ENCODE measurements at places on chromosomes 3 and 15.

- DNase-seq = no peak
Measured at GRCh38 chr3:79473993-79474392, 293.8 kb downstream of the ROBO1 start.

- DNase-seq = no peak
Measured at GRCh38 chr3:82143661-82144412, 382.4 kb upstream of the GBE1 start.

DNA sequence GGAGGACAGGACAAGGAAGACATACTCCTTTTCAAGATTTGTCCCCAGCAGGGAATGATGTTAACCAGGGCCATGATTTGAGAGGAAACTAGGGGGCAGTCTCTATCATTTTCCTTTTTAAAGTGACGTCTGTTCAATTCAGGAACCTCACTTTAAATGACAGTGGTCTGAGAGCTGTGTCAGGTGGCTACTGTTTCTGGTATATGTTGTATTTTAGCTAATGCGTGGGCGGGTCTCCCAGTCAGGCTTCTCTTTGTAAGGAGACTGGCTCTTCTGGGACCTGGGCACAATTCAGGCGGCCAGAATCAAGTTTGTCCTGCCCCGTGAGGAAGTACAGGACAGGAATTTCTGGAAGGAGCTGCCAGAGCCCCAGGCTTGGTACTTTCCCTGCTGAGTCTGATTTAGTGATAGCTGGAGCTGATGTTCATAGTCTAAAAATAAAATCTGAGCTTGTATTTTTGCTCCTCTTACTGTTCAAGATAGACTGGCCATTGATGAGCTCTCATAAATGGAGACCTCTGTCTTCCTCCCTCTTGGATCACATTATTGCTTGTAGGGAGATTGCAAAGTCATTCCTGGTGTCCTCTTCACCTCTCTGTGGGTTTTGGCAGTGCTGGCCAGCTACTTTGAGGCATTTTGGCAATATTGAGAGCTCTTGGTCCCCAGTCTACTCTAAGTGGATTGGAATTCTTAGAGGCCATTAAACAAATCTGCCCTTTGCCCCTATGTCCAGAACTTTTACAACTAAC, 25.6 kb downstream of the SQOR start:
- DNase-seq = no peak

GRCh38 chr3:170815340-170815739, 54.7 kb downstream of the RPL22L1 start:
- DNase-seq = no peak

DNA sequence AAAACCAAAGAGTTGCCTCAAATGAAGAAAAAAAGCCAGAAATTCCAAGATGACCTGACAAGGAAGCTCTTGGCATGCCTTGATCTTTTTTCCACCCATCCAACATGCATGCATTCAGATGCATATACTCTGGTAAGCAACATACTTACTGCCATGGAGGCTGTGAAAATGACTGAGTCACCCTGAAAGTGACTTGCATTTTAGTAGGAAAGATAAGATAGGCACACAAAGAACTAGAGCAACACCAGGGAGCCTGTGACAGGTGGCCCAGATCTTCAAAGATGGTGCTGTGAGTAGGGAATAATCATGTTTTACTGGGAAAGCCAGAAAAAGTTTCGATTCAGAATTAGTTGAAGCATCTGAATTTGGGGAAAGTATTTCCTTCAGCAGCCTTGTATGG, 185.1 kb upstream of the SLCO3A1 start:
- no peak for DNase-seq

- DNase-seq = no peak
Measured at GRCh38 chr15:25416693-25417092, 22.1 kb downstream of the UBE3A start.

DNA sequence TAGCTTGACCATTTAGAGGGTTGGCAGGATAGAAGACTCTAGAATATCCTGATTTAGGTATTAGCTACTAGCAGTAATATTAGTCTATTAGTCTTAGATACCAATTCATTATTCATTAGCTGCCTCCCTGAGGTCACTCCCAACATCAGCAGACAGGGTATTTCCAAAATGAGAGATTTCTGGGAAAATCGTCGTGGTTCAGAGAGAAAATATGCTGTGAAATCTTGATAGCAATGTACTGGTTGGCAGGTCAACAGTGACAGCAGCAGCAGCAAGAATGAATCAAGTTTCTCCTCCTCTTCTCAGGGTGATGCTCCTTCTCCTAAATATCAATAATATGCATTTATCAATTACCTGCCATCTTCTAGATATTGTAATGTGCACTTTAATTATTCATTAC, 41.3 kb upstream of the ROBO1 start:
- DNase-seq = no peak

DNA sequence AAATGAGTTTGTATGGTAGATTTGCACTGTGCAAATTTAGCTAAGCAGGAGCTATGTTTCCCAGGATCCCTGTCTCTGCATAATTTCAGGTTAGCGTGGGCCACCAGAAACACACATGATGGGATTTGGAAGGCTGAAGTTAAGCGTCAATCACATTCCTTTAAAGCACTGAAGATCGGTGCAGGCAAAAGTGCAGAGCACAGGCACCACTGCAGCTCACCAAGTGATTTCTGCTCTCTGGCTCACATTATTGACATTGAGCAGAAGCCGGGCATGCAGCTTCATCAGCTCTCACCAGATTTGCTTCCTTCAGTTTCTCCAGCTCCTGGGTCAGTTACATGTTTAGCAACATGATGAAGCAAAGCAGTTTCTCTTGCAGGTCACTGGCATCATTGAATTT, 256.4 kb upstream of the TGFBR2 start:
- no peak for DNase-seq

DNA sequence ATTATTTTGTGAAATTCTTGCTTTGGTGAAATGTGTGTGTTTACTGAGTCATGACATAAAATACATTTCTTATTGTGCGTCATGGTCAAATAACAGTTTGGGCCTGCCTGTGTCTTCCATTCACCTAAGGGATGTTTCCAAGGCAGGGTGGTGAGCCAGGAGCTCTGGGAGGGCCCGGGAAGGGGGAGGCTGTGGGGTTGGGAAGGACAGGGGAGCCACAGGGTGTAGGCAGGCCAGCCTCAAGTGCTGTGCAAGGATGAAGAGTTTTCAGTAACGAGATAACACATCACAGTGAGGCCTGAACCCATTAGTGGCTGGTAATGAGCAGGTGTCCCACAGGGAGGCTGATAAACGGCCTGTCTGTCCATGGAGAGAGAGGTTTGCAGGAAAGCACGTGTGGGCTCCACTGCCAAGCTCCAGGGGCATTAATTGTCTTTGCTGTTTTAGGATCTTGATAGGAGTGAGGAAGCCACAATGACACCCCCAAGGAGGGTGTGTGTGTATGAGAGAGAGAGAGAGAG, 35.6 kb upstream of the SEC13 start:
- DNase-seq = no peak

DNA sequence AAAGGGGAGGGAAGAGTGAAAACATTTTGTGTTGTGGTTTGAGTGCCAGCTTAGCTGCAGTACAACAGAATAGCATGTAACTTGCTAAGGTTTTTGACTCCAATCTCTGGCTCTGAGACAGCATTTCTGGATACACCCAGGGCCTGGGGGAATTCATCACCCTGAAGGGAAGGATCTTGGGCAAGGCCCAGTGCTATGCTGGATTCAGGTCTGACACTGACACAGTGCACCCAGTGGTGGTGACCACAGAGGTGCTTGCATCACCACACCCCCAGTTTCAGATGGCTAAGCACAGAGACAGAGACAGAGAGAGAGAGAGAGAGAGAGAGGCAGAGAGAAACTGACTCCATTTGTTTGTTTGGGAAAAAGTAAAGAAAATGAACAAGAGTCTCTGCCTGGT, 74.1 kb upstream of the KBTBD8 start:
- no peak for DNase-seq

DNA sequence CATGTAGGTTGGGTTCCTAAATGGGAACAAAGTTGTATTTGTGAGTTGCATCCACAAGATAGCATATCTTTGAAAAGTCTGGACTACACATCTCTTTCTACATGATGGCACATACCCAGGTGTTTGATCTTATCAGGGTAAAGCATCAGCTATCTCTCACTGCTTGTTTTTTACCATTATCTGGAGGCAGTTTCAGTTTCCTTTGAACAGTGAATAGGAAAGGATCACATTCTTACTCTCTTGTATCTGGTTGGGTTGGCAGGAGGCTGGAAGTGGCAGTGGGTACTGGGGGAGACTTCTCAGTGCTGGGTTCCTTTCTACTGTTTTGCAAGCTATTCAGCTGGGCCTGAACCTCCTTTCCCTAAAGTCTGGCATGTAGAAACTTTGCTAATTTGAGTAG, 4.1 kb downstream of the CEMIP start:
- DNase-seq = no peak

DNA sequence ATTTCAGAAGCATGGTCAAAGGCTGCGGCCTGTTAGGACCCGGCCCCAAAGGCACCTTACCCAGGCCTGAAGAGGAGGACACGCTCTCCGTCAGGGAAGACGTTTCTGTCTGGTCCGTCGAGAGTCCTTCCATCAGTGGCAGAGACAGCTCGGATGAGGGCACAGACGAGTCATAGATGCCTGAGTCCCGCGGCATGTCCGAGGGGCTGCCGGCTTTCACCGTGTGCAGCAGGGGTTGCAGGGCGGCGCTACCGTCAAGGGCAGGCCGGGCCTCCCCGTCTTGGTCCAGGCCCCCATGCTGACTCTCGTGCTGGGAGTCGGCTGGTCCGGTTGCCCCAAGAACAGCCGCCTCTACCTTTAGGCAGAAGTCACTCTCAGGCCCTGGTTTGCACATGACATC, 37.1 kb downstream of the SPATA12 start:
- no peak for DNase-seq

DNA sequence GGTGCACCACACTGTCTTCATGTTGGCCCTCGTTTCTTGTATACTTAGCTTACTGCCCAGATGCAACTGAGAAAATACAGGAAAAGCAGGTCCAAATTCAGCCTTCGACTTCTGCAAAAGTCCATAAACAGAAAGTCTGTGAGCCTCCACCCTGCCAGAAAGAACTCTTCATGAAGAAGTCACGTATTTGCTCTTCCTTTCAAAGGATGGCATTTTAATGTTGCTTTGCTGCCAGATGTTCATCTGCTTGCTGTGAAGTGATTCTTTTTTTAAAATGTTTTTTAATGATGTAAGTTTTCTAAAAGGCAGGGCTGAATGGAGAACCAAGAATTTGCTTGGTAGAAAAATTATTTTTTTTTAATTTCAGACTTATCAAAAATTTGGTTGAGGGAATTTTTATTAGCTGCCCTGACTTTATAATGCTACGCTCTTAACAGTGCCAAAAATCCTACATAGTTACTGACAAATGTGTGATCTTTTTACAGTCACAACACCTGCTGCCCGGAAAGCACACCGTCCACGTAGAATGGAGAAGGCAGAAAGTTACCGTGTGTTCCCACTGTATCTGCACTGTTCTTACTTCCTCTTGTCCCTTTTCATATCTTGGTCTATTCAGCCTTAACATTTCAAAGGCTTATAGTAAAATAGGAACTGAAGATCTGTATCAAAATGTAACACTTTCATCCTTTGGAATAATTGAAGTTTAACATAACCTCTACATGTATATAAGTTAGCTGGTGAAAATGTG, 136.3 kb downstream of the LRRC28 start:
- no peak for DNase-seq

DNA sequence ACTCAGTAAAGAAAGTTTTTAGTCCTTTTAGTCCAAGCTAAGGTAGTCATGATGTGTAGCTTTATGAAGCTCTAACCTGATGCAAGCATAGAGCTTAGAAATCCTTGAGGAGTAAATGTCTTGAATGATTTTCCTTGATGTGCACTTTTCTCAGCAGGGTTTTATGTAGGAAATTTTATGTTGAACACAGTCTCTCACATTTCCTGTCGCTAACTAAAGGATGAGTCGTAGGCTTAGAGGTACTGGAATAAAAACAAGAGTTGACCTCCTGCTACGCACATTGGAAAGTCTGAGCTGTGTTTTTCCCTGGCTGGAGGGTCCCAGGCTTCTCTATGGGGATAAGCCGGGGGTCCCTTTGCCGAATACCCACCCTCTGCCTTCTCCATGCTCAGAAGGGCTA, 34.7 kb upstream of the ZPLD1 start:
- no peak for DNase-seq

DNA sequence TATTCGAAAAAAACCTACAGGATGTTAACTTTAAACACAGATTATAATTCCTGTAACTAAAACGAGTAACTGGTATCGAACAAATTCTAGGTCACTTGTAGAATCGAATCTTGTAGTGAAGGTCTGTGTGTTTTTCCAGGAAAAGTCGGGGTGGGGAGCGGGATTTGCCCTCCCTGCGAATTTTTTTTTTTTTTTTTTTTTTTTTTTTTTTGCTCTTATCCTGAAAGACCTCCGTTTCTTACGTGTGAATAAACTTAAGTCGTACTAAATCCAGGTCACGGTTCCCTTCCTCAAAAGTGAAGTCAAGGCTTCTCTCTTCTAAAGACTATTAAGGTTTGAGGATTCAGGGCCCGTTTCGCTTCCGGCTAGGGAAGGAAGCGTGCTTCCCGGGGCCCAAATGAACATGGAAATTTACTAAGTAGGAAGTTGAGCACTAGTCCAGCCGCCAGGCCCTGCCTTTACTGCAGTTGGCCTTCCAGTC, 770 bp downstream of the TBC1D5 start:
- DNase-seq = no peak

DNA sequence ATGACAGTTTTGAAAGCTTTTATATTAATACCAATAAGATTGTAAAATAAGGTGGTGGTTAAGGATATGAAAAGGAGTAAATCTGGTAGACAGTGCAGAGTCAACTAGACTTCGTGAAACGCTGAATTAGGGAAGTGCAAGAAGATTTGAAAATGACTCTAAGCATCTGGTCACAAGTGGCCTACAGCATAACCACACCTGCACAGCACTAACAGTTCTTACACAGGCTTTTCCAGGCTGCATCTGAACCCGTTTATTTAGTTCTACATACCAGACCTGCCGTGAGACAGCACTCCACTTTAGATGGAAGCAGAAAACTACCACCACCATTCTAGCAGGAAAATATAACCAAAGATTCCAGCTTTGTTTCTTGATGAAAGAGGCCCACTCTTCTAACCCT, 1.9 kb downstream of the DMXL2 start:
- no peak for DNase-seq

- no peak for DNase-seq
Measured at GRCh38 chr3:8359133-8359532, 142.5 kb upstream of the LMCD1 start.

GRCh38 chr3:2465842-2466241, 367.2 kb downstream of the CNTN4 start:
- no peak for DNase-seq

GRCh38 chr15:50880651-50881114, 27.8 kb upstream of the AP4E1 start:
- no peak for DNase-seq

DNA sequence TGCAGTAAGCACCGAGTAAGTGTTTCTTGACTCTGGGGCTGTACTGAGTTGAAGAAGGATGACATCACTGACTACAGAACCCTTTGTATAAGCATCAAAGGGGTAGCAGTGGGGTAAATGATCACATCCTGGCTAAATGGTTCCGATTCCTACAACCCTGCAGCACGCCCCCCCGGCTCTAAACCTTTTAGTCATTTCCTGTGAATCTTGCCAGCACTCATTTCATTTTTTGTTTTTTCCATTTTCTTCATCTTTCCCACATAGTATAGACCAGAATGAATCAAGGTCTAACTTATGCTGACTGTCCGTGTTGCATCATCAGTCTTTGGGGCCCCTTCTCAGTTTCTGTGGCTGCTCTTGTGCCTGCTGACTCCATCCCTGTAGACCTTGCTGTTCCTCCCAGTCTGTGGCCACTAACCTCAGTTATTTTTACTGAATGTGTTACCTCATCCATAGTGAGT, 383.1 kb upstream of the TPRG1 start:
- DNase-seq = peak; percentile 27

Measured in activated CD4-positive, CD25-positive, alpha-beta regulatory T cell treated with anti-CD3 and anti-CD28 coated beads, Interleukin-2, amount 50 U/mL, for 16 hours (primary cell).